ENCODE measurements at places on chromosomes 2 and 18.

- DNase-seq, result no peak
Observed at GRCh38 chr2:28627722-28628480, 123.7 kb upstream of the PPP1CB start.

DNA sequence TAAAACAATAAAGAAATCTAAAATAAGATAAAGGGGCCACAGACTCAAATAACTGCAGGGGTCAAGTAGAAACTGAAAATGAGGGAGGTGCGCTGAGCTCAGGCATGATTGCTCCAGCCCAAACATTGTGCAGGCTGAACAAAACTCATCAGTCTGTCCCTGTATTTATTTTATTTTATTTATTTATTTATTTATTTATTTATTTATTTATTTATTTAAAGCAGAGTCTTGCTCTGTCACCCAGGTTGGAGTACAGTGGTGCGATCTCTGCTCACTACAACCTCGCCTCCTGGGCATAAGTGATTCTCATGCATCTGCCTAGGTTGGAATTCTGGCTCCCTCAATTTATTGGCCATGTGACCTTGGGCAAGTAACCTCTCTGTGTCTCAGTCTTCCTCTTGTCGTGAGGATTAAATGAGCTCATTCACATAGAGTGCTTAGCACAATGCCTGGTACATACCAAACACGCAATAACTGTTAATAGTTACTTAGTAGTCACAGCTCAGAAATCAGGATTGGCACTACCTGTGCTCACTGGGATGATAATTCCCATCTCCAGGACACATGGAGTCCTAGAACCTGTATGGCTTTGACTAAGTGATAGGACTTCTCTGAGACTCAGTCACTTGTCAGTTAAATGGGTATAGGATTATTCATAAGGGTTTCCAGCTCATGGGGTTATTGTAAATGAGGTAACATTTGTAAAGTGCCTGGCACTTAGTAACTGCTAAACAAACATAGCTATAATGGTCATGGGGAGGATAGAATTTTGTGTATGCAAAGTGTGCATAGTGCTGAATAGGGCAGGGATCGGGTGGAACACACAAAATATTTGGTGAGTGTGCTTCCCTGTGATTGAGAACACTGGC, 6.0 kb downstream of the SPEG start:
- no peak for DNase-seq

- DNase-seq, result no peak
Observed at GRCh38 chr2:234464291-234464645, 32.6 kb downstream of the ARL4C start.

DNA sequence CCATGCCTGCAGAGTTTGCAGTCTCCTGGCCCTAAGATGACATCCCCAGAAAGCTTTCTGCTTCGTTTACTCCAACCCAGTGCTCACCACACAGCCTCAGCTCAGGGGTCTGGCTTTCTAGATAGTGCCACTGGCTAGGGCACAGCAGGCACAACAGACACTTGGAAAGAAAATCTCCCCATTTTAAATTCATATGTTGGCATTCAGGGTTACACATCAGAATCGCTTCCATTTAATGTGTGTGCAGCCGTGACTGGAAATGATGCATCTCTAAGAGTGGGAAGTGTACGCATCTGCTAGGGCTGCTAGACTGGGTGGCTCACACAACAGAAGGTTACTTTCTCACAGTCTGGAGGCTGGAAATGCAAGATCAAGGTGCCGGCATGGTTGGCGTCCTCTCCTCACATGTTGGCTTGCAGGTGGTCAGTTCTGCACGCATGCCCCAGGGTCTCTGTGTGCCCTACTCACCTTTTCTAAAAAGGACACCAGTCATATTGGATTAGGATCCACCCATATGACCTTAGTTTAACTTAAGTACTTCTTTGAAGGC, 329.4 kb upstream of the RAB12 start:
- no peak for DNase-seq

GRCh38 chr2:24744356-24744755, 48.8 kb downstream of the PTRHD1 start:
- DNase-seq, result no peak

- DNase-seq, result no peak
Observed at GRCh38 chr18:10320791-10321190, 133.6 kb upstream of the APCDD1 start.

DNA sequence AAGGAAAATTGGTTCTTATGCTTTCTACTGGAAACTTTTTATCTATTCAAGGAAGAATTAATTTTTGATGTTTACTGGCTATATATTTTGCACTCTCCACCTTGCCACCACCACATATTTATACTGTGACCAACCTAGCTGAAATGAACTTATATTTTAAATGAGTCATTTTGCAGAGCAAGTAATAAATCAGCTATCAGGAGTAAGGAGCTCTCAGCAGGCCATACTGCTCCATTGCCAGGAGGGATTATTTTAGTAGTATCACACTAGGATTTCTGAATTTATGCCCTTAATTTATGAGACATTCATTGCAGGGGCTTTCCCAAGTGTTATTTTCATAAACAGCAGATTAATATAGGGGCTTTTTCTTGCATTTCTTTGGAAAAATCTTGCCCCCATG, 125.8 kb upstream of the CYP1B1 start:
- DNase-seq, result no peak

DNA sequence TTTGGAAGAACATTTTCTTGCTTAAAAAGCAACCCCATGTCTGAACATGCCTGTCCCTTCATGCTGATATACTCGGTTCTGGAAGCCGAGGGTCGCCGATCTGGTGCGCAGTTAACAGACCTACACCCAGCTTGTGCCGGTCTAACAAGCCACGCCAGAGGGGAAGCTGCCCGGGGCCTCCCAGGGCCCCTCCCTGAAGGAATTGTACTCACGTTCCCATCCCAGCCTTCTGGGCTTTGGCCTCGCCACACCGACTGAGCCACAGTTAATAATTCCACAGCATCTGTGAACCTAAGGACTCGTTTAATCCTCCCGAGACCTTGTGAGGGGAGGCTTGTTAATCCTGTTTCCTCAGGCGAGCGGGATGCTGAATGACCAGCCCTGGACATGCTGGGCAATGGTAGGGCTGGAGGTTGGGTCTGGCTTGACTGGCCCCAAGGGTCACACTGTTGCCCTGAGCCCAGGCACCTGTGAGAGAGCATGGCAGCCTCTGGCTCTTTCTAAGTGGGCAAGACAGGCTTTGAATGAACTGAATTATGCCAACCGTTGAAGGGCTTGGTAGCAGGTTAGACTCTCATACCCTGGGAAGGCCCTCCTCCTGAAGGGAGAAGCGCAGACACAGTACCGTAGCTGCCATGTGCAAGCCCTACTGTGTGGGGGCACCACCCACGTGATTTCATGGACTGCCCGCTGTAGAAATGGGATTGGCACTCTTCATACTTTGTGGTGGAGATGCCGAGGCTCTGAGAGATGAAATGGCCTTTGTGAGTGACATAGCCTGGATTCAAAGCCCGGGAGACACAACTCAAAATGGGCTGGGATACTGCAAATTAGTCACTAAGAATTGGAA, 27.9 kb upstream of the ODC1 start:
- no peak for DNase-seq

DNA sequence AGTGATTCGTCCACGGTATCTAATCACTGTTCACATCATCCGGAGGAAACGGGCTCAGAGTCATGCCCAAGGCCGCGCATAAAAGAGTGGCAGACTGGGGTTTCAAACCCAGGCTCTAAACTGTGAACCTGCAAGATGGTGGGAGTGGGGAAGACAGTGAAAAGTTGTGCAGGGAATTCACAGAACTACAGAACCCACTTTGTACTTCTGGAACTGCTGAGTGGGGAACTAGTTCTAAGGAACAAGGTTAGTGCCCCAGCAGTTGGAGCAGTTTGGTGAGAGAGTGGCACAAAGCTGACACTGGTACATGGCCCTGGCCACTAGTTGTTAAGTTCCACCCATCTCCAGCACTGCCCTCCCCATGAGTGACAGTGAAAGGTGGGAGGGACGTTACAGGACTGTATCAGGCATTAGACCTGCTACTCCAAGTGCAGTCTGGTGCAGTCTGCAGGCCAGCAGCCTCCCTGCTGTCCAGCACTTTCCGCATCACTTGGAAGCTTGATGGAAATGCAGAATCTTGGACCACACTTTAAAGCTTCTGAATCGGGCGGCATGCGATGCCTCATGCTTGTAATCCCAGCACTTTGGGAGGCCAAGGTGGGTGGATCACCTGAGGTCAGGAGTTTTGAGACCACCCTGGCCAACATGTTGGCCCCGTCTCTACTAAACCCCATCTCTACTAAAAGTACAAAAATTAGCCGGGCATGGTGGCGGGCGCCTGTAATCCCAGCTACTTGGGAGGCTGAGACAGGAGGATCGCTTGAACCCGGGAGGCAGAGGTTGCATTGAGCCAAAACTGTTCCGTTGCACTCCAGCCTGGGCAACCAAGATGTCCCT, 47.3 kb downstream of the C2orf42 start:
- no peak for DNase-seq

DNA sequence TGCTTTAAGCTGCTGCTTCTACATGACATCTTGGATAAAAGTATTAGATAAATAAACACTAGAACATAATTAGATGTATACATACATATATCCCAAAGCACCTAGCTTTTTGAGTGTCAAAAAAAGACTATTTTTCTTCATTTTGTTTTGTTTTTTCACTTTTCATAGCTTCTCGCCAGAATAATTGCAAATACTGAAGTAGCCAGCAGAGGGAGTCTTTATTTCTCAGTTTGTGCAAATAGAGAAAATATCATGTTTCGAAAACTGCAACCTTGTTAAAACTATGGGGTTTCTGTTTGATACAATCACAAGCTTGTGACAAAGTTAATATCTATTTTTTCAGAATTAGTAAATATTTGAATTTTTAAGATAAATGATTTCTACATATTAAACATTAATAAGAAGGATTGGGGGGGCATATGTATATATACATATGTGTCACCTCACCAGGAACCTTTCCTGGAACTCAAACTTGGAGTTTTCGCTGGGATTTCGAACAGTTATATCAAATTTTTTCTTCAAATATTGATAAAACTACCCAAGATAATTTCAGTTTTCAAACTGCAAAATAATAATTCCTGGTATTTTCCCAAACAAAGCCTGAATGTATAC, 61.0 kb downstream of the GRB14 start:
- DNase-seq, result no peak

DNA sequence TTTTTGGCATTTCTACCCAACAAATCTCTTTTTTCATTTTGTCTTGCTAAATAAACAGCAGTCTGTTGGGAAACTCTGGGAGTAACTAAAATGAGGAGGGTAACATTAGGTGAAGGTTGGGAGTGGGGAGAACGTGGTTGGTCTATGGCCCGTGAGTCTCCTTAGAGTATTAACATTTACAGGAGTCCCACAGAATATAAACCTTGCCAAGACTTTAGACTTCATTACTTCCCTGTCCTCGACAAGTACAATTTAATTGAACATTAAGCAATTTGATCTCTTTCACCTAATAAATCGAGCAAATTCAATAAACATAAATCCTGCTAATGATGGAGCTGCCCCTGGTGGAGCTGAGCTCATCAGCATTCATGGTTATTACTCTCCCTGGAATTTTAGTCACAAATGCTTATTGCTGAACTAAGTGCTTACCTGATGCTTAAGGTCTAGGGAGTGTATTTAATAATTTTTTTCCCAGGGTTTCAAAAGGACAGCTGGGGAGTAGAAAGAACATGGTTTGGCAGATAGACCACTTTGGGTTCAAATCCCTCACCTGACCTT, 95.1 kb upstream of the RASGRP3 start:
- DNase-seq, result no peak

- no peak for DNase-seq
Observed at GRCh38 chr18:62209046-62209445, 22.0 kb downstream of the RELCH start.

GRCh38 chr2:32772638-32773447, 145.0 kb downstream of the TTC27 start:
- peak; percentile 33 for DNase-seq

DNA sequence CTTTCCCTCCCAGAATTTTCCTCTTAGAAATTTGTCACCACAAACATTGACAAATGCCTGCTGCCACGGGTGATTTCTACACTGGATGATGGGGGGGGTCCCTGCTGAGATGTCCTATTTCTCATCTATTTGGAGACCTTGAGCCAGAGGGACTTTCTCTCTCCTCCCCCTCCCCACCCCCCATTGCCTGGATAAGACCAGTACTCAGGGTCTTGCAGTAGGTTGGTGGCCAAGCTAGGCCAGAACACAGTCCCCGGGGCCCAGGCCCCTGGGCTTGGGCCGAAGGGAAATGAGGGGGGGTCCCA, 560 bp upstream of the DUSP2 start:
- DNase-seq, result no peak

- no peak for DNase-seq
Observed at GRCh38 chr2:8629402-8629801, 52.5 kb upstream of the ID2 start.
